ENCODE measurements at places on chromosomes 16 and 17.

DNA sequence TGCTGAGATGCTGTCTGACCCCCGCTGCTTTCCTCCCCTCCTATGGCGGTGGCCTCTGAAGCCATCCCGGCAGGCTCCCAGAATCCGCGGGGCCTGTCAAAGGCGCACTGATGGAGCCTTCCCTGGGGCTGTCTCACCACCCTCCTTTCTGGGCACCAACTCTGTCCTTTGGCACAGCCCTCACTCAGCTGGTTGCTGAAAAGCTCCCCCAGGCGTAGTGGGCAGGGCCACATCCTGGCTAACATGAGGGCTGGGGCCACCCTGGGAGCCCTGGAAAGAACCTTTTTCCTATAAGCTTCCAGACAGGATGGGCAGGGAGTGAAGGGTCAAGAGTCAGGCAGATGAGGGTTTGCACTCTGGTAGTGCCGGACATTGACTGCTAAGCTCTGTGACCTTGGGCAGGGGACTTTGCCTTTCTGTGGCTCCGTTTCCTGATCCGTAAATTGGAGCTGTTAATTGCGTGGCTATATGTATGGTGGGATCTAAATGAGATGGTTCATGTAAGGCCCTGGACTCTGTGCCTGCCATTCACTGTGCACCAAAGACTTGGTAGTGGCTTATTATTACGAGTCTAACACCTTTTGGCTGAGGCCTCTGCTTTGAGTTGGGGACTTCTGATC, 27.6 kb upstream of the LASP1NB start:
- no peak for DNase-seq

- no peak for DNase-seq
Measured at GRCh38 chr17:33016920-33017319, 25.3 kb downstream of the SPACA3 start.

GRCh38 chr17:3983606-3984484, 19.6 kb upstream of the ATP2A3 start:
- DNase-seq, result no peak

DNA sequence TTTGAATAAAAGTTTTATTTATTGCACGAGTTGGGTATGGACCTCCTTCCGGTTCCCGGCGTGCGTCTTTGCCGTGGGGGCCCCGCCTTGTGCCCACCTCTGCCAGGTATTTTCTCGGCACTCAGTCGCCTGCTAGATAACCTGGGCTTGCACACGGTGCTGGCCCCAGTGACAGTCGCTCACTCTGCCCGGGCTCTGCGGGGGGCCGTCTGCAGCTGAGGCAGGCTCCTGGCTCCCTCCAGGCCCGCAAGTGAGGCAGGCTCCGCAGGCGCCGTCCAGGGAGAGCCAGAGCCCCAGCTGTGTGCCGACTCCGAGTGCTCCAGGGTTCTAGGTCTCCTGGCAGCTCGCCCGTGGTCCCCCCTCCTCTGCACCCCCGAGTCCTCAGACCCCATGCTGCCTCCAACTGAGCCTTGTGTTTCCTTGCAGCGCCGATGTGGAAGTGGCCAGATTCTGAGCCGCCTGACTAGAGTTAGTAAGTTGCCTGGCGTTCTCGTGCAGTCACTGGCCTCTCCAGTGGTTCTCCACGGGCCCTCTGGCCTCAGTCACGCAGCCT, 54.7 kb upstream of the PVALEF start:
- no peak for DNase-seq

DNA sequence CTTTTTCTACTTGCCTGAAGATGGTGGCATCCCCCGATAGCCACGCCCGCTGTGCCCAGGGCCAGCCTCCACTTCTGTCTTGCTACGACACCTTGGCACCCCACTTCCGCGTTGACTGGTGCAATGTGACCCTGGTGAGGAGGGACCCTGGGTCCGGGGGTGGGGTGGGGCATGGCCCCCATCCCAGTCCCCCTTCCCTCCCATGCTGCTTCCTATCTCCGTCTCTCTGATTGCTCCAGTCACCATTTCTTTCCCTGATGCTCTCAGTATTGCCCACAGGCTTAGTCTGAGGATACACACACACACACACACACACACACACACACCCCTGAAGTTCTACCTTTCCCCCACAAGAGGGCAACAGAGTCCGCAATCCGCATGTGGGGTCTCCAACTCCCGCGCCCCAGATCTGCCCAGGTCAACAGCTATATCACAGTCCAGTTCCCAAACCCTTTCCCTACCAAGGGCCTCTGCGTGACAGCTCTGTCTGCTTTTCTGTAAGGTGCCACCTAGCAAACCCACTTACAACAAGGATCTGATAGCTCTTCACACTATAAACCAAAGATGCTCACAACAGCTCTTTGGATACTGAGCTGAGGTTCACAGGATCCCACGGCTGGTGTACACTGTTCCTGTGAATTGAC, 3.4 kb downstream of the SGCA start:
- no peak for DNase-seq

DNA sequence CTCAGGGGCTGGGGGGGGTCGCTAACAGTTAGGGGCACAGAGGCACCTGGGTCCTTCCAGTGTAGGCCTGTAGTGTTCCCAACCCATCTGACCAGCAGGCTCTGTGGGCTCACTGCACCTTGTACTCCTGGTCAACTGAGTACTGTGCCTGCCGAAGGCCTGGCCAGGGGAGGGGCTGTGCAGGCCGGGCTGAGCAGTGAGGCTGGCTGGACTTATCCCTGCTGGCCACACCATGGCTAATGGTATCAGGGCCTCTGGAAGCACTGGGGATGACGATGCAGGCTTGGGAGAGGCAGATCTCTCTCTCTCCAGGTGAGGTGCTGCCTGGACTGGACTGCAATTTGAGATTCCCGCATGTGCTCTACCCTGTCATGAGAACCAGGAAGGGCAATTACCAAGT, 58.9 kb upstream of the SDK2 start:
- DNase-seq, result no peak

DNA sequence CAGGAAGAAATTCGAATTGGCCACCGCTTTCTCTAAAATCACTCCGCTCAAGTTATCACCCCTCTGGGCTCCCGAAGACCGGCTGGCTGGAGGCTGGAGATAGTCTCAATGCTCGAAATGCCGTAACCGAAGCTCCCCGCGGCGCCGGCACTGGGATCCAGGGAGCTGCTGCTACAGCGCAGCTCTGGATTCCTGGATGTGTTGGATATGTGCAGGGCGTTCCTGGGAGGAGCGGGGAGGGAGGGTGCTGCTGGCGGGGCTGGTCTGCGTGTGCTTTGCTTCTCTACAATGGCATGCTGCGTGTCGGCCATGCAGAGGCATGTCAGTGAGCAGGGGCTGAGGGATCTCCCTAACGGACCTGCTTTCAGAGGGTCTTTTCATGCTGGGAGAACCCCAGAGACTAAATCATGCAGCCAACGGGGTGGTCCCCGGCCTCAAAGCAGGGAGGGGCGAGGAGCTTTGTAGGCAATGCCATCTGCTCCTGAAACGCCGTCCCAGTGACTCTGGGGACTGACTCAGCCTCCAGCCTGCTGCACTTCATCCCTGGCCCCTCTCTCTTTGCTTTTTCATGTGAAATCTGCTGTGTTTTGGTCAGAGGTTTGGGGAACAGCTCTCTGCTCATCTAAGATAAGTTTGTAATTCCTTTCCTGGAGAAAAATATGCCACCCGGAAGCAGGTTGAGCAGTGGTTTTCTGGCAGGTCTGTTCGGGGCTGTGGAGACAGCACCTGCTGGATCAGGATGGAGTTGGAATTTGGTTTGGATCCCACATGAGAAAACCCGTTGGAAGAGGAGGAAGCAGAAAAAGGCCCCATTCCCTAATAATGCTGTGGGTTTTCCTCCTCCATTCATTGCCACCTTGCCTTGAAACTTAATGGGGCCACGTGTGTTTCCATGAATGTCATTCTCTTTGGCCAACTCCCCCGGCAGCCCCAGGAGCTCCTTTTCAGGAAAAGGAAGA, 311.4 kb downstream of the SEC14L1 start:
- DNase-seq, result no peak

DNA sequence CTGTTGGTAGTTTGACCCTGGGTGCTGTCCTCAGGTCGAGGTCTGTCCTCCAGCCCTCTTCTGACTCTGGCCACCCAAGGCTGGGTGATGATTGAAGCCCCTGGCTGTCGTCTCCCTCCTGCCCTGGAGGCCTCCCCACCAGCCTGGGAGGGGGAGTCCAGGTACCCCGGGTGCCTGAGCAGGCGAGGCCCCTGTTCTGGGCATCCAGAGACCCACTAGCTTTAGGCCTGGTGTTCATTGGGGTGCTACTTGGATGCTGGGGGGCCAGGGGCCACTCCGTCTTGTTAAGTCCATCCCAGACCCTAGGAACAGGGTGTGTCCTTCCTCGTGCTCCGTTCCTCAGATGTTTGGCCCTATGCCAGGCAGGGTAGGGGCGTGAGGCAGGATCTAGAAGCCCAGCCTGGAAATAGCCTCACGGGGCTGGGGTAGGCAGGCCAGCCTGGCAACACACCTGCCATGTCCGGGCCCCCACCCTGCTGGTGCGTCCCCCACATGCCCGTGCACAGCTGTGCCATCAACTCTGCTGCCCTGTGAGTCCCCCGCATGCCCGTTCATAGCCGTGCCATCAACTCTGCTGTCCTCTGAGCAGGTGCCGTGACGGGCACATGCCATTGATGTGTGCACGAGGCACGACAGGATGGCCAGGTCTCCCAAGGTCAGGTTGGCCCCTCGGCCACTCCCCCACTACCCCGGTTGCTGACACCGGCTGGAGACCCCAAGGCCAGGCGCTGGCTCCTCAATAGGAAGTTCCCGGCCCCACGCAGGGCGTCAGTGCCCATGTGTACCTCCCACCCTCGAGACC, 36.9 kb downstream of the GINS2 start:
- DNase-seq, result no peak

DNA sequence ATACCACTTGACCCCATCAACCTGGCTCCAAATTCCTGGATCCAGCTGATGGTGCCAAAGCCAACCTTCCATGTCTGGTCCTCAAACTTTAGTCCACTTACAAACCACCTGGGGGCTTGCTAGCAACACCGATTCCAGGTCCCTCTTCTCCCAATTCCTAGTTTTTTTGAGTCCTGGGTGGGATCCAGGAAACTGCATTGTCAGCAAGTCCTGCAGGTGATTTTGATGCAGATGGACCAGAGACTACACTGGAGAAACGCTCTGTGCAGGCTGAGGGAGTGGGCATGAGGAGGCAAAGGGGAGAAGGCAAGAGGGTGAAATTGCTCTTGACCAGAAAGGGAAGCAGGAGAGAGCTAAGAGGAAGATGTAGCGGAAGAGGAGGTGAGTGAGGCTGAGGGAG, 21.0 kb upstream of the NOS2 start:
- DNase-seq, result no peak

GRCh38 chr17:4557626-4558346, 2.6 kb downstream of the GGT6 start:
- no peak for DNase-seq

GRCh38 chr17:35936063-35936462, 5.5 kb upstream of the RDM1 start:
- no peak for DNase-seq

- no peak for DNase-seq
Measured at GRCh38 chr17:47707056-47707804, 13.3 kb downstream of the TBKBP1 start.

GRCh38 chr17:80754846-80755245, 210.2 kb downstream of the RPTOR start:
- DNase-seq, result no peak

DNA sequence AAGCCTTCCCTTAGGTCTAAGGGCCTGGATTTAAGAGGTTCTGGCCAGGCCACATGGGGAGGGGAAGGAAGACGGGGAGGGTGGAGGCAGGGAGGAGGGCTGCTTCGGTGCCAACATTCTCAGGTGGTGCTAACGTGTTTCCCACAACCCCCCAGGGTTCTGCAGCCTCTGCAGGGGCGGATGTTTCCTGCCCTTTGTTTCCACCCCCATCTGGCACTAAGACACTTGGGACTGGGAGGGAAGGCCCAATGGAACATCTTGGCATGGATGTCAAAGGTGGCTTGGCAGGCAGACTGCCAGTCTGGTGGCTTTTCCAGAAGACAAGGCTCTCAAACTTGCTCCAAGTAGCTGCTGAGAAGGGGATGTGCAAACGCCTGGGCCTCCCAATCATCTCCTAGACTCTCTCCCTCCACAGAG, 12.7 kb downstream of the HIC1 start:
- DNase-seq, result no peak

DNA sequence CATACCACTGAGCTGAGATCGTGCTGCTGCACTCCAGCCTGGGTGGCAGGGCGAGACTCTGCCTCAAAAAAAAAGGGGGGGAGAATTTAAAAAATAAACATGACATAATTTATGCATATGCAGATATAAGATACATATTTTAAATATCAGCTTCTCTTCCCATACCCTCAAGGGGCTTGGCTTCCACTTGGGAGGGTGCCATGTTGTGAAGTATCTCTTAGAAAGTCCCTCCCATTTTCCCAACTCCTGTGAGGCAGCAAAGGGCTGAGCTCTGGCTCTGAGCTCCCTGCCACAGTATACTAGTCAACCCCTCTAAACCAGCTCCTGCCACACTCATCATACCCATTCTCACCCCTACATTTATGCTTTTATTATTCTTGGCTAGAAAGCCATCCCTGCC, 39.4 kb downstream of the MYH11 start:
- DNase-seq, result no peak

- no peak for DNase-seq
Measured at GRCh38 chr17:21376081-21376758, at the start of gene KCNJ12. Gene KCNJ12, plus strand, starts transcription at chr17:21376357. Its CDS starts 38,986 bp downstream, at chr17:21415343.

DNA sequence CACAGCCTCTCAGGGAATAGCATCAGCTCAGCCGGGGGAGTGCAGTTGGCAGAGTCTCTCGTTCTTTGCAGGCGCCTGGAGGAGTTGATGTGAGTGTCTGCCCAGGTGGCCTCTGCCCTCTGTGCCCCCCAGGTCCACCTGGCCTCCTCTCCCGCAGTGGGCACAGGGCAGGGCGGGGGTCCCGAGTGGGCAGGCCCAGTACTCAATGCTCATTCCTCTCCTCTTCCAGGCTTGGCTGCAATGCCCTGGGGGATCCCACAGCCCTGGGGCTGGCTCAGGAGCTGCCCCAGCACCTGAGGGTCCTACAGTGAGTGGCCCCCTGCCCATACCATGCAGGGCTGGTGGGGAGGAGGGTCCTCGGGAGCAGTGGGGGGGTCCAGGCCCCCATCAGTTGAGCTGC, 14.7 kb upstream of the CPNE2 start:
- DNase-seq, result no peak

DNA sequence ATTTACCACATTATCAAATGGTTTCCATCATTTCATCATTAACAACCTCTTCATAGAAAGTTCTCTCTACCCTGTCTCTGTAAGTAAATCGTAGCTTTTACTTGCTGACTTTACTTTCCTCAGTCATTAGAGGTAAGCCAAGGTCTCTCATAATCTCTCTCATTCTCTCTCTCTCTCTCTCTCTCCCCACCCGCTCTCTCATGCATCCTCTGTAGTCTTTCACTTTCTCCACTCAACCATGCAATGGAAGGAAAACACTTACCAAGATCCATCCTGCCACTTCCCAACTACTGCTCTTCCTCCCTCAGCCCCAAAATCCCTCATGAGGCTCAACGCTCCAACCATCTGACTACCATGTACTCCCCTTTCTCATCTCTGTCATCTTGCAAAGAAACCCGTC, 6.1 kb downstream of the CEP112 start:
- no peak for DNase-seq

DNA sequence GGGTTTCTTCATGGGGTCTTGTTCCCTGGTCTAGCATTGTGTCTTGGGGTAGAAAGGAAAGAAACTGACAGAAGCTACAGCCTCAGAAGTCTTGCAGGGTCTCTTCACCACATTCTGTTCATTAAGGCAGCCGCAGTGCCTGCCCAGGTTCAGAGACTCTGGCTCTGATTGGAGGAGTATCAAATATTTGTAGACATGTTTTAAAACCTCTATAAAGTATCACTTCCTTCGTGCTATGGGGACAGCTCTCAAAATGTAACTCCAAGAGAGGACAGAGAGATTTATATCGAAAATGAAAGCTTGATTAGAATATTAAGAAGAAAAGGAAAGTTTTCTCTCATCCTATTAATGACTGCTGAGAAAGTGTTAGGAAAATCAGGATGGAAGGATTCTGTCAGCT, 107.0 kb upstream of the CACNG3 start:
- DNase-seq, result no peak

Measured in stimulated activated CD4-positive, alpha-beta T cell treated with anti-CD3 and anti-CD28 coated beads, Interleukin-2, amount 100 ng/mL, for 4 hours (primary cell).